ENCODE measurements at places on chromosomes 3 and 15.

DNA sequence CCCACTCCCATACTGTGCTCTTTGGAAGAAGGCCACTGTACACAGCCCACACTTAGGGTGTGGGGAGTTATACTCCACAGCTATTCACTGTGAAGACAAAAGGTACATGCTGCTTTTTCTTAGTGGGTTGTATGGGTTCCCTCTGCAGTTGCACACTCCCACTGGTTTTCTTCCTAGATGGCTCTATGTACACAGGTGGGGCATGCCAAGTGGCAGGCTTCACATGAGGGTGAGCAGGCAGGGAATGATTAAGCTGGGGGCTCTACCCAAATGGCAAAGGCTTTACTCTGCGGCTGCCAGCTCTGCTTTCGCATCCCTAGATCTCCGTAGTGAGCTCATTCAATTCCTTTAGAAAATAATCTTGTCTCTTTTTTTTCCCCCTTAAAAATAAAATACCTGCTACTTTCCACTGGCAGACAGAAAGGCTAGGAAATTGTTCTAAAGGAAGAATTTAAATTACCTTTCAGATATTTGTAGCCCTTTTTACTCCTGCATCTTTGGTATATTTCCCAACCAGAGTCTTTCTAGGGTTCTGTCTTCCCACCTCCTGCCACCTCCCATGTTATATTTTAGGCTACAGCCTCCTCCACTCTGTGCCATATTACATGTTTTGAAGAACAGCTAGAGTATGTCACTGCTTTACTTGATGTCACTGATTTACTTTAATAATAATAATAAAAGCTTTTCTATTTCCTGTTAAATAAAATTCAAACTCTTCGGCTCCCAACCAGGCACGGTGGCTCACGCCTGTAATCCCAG, 8.2 kb downstream of the LARP6 start:
- DNase-seq, result no peak

DNA sequence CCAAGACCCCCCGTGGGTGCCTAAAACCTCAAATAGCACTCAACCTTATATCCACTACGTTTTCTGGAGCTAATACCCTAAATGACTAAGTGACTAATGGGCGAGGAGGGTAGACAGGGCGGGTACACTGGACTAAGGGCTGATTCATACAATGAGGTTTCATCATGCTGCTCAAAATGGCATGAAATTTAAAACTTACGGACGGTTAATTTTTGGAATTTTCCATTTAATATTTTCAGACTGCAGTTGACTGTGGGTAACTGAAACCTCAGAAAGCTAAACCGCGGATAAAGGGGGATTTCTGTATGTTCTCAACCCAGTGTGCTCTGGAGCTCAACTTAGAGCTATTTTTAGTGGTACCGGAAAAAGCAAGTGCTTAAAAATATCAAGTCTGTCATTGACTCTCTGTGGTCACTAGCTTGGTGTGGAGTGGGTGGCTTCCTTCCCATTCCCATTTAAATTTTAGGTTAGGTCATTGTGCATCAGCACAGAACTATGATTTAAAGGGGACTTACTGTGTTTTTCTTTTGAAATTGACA, 72.9 kb downstream of the LRRC28 start:
- DNase-seq, result no peak

DNA sequence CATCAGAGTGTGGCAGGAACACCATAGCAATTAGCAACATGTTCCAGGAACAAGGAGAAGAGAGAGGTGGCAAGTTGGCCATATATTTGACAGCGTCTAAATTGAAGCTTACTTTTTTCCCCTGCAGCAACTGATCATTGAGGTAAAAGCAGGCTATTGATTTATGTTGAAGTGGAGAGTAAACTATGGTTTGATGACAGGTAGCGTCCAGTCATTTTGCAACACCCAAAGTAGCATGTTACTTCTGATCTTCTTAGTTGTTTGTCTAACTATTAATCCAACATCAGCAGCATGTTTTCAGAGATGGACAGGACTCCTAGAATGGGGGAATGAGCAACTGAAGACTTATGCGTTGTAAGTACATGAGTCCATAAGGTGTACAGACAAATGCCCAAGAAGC, 225.8 kb downstream of the ZPLD1 start:
- DNase-seq, result no peak

GRCh38 chr3:11434017-11434526, 161.9 kb downstream of the ATG7 start:
- DNase-seq, result no peak
